ENCODE measurements at places on chromosomes 11 and 22.

DNA sequence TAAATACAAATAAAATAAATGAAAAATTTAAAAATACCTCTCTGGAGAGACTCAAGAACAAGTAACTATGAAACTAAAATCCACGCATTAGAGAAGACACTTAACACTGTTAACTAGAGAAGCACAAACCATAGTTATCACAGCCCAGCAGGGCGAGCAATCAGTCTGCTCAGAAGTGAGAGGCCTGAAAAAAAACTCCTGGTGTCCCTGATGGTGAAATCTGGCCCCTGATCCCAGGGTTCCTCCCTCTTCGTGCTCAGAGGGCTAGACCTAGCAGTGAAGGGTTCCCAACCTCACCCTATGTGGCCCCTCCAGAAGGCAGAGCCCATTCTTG lies 49.7 kb upstream of the VPREB1 start:
- DNase-seq = no peak

GRCh38 chr11:38968951-38969350 lies 2370.9 kb upstream of the RAG2 start:
- DNase-seq = no peak

DNA sequence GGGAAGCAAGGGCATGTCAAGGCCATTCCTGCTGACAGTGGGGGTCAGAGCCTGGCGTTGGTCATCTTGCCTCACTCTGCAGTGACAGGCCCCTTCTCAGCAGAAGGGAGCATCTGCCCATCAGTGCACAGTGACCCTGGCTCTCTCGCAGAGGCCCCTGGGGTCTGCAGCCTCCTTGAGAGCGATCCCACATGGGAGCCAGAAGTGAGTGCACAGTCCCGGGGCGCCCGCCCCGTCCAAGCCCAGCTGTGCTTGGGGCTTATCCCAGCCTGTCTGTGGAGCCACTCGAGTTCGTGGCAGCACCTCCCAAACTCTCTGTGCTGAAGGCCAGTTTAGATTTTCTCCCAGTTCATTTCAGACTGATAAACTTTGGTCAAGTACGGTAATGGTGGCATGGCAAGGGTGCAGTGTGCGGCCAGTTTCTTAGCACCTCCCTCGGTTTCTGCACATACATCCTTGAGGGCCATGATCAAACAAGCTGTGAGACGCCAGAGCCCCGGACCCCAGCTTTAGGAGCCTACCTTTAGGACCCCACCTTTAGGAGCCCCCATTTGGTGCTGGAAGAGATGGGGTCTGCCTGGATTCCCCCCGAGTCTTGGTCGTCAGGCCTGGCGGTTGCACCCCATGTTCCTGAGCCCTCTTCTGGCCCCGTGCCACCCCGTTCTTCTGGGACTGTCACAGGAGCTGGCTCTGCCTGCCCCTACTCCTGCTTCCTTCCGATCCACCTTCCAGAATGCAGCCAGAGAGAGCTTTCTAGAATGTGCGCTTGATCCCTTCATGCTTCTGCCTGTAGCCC lies 369.4 kb downstream of the TBC1D22A start:
- no peak for DNase-seq

DNA sequence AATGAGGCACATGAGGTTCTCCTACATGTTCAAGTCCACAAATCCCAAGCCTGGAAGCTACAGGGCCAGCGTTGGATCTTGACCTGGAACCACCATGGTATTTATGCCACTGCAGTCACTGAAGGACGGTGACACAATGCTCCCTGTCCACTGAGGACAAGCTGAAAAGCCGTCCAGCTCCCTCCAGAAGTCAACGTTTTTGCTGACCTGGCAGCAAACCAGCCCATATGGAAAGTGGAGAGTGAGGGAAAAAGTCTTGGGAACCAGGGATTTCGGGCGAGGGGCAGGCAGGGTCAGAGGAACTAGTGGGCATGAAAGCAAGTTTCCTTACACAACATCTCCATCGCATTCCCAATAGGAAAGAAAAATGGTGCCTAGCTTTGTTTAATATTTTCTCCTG lies 33.3 kb downstream of the OPCML start:
- DNase-seq = no peak

GRCh38 chr11:134416726-134417125 lies 4.7 kb upstream of the B3GAT1 start:
- DNase-seq = no peak

DNA sequence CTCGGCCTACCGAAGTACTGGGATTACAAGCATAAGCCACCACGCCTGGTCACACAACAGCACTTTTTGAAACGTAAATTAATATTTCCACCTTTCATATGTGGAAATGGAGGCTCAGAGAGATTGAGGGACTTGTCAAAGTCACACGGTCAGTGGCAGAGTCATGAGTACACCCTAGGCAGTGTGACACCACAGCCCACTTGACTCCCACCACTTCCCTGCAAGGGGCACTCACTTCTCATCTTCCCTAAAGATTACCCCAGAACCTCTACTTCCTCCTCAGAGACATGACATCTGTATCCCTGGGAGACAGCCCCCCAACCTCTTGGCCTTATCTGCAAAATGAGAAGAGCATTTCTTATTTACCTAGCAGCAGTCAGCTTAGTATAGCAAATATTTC lies 16.5 kb upstream of the MYOD1 start:
- DNase-seq = no peak

DNA sequence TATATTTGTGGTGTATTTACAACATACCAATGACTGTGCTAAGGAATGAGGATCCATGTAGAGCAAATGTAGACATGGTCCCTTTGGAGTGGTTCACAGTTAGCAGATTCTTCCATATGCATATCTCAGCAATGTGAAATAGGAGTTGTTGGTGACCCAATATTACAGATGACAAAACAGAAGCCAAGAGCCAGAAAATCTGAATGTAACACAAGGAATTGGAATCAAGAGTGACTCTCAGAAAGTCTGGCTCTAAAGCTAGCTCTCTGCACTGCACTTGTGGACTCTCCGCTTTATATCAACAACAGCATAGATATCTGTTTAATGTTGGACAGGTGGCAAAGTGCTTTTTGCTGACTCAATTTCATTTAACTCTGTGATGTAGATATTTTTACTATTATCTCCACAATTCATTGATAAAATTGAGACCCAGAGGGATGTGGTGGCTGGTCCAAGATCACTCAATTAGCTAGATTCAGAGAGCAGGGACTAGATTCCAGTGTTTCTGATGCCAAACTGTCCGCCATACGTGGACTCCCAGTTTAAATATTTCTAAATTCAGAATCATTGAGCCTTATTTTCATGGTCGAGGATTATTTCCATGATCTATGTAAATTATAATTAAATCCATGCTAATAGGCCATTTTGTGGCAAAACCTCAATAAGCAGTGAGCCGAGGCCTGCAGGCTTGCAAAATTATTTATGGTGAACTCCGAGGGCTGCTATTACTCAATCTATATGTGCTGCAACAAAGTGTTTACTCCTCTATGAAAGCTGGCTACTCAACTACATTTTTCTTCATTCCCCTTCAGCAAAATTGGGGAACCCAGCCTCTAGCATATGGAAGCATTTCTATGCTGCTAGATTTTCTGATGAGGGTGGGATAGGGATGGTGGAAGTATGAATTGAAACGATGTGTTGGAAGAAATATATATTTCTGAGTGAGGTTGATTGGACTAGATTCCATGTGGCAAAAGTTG lies 21.1 kb upstream of the TENM4 start:
- no peak for DNase-seq

DNA sequence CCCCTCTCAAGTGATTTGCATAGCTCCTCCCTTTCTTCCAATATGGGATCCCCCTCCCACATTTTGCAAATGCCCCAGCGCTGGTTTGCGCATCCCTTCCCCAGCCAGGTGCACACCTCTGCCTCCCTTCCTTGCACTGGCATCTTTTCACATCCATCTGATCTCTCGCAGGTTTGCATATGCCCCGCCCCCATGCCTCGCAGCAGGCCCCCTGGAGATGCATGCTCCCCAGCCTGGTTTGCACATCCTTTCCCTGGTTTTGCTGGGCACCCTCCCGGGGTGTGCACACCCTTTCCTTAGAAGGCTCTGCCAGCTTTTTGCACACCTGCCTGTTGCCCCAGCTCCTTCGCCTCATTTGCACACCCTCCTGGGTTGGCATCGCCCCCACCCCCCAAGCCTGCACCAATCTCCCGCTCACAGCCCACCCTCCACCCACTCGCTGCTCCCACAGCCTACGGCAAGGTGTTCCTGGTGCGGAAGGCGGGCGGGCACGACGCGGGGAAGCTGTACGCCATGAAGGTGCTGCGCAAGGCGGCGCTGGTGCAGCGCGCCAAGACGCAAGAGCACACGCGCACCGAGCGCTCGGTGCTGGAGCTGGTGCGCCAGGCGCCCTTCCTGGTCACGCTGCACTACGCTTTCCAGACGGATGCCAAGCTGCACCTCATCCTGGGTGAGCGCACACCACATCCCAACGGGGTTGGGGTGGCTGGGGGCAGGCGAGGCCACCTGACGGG lies 917 bp downstream of the RPS6KA4 start:
- no peak for DNase-seq

DNA sequence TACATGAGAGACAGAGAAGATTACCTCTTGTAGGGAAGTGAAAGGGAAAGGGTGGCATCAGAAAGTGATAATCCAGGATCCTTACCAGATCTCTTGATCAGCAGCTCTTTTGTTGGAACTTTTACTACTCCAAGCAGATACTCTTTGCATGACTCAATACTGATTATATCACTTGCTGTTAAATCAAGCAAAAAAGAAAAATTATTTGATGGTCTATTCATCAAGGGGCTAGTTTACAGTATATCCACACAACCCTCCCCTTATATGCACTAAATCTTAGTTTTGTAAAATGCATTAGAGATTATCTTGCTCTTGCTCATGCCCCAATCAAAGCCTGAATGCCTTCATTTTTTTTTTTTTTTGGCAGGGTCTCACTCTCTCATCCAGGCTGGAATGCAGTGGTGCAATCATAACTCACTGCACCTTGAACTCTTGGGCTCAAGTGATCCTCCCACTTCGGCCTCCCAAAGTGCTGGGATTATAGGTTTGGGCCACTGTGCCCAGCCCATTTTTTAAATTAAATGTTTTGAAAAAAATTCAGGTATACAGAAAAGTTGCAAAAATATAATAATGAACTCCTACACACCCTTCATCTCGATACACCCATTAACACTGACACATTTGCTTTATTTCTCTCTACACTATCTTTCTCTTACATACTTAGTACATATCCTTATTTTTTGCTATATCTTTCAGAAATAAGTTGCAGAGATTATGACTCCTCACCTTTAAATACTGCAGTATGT lies 76.1 kb upstream of the UCP3 start:
- DNase-seq = peak; percentile 64

- peak; percentile 58 for DNase-seq
Measured at GRCh38 chr11:107999759-108000455, 8.8 kb upstream of the CUL5 start.

DNA sequence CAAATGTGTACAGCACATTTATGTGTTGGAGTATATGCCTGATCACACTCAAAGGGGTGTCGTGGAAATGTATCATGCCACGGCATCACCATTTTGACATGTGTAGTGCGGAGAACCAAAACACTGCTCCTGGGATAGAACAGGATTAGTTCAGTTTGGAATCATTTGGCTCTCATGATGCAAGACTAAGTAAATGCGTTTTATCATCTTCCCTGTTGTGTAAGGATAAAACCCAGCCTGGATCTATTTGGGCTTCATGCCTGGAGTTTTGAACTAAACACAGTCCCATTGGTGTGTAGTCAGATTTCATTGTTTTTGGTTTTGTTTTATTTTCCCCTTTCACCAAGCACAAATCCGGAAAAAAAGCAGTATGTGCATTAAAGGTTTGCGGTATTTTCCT lies 574.3 kb downstream of the NTM start:
- no peak for DNase-seq

DNA sequence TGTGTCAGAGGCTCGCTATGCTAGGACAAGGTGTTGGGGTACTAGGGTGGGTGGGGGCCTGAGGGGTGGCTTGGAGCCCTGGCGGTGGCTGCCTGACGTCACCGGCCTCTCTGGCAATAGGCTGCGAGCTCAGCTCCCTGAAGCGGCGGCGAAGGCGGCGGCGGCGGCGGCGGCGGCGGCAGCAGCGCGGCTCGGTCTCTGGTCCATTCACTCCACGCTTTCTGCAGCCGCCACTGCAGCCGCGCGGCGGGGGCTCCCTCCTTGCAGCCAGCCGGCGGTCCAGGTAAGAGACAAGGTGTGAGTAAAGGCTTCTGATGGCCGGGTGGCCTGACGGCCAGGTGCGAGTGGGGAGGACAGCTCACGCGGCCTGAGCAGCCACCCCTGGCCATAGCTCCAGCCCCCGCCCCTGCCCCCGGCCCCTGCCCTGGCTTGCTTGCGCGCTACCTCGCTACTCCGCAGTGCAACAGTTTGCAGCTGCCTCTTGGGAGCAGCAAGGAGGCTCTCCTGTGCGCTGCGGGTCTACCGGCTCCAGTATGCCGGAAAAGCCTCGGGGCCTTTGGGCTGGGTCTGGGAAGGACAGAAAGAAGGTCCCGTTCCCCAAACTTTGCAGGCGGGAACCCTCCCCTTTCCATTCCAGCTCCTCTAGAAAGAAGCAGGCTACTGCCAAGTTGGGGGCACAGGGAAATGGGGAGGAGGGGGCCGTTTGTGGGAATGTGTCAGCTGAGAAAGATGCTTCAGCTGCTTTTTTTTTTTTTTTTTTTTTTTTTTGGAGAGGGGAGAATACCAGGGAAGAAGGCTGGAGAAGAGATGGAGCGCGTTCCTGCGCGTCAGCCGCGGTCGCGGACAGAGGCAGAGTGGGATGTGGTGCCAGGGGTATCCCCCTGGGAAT lies at the start of gene C11orf87:
Gene C11orf87 (plus strand): TSS at position 210 of the 889 bp plus-strand sequence. CDS start 1,444 bp downstream, outside the sequence.
- DNase-seq = peak; percentile 6

- DNase-seq = no peak
Measured at GRCh38 chr11:30916764-30917163, 330.6 kb upstream of the MPPED2 start.

- no peak for DNase-seq
Measured at GRCh38 chr11:42824067-42824466, 487.7 kb upstream of the API5 start.

DNA sequence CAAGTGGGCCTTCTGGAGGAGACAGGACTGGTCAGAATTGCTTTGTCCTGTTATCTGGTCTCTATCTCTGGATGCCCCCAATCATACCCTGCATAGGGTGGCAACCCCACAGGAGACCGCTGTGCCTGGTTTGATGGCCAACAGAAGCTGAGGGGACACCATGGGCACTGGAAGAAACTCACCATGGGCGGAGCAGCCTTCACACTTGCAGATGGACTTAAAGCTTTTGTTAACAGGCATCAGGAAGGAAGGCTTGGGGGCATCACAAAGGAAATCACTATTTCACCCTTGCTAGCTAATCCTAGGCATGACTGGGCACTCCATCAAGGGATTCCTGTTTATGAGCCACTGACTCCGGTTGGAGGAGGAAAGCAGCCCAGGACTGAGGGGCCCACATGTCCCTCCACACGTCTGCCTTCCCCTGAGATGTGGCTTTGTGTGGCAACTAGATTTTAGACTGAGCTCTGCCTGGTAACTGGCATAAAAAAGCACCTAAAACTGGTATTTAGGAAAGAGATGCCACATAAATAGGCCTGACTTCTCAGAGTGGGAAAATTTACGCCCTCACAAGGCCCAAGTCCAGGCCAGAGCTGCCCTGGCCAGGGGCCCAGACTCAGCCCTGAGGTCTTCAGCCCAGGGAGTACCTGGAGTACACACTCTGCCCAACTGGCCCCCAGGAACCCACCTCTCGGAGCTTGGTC lies 57.0 kb upstream of the LYVE1 start:
- DNase-seq = no peak

- DNase-seq = peak; percentile 86
Measured at GRCh38 chr11:109853156-109853776, 239.9 kb upstream of the ZC3H12C start.

Data from iris pigment epithelial cell (primary cell).